ENCODE measurements at places on chromosomes 11 and 22.

GRCh38 chr11:32751381-32751780, 43.1 kb downstream of the CCDC73 start:
- peak; percentile 12 for DNase-seq

DNA sequence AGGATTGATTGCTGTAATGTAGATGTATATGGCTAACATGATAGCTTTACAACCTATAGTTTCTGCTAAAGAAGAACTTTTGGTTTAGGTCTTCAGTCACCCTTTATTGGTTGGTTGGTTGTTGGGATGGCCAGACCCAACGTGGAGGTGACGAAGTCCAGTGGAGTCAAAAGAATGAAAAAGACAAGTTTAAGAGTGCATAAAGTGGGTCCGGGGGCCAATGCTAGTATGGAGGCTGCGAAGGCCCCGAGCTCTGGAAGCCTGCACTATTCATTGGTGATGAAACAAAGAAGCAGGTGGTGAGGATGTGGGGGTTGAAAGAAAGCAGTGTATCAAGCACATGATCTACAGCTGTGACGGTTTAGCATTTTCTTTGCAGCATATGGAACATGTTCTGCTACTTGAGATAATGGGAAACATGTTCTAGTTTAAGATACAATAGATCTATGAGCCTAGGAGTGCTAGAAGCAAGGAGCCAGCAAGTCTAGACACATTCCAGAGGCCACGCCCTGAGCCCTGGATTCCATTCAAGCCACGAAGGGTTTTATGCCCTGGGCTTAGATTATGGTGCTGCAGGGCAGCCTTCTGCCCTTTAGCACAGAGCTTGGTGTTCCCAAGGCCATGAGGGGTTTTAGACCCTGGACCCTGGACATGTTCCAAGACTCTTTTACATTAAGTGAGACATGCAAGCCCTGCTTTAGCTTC, 6.3 kb downstream of the TCP11L1 start:
- no peak for DNase-seq

GRCh38 chr11:88169471-88169870, 5.8 kb downstream of the RAB38 start:
- no peak for DNase-seq

DNA sequence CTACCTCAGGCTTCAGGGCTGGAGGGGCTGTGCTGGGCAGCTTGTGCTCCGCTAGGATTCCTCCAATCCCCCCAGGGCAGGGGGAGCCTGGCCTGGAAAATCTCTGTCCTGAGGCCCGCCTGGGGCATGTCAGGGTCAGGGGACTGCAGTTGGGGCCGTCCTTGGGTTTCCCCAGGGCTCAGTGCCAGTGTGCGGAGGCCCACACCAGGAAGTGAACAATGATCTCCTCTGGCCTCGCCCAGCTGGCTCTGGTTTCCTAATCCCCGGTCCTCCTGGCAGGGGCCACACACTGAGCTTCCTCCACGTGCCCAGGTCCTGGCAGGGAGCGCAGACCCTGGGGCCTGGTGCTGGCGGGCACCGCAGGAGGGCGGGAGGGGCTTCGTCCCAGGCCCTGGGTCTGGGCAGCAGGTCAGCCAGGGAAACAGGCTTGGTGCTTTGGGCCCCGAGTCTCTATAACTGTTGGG, 1.4 kb upstream of the MUC2 start:
- DNase-seq, result no peak
